HTR-8/SVneo (cell line): ENCODE measurements at places on chromosomes 1 and 21.

GRCh38 chr1:116332451-116332850 is 40.6 kb upstream of the ATP1A1 start:
- no peak for DNase-seq

DNA sequence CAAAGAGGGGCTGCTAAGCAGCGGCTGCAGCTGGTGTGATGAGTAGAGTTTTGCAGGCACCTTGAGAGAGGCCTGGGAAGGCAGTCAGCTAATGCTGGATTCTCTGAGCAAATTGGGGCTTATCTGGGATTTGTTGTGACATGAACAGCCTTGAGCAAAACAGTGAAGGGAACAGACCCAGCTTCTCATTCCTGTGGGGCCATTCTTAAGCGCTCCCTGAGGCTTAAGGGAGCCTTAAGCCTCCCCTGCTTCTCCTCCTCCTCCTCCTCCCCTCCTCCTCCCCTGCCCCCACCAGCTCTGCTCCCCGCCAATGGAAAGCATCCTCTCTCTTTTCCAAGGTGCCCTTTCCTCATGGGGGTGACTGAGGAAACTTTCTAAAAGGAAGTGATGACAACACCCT is 21.3 kb downstream of the HMGCS2 start:
- no peak for DNase-seq

GRCh38 chr1:87730274-87731216 is 401.9 kb downstream of the LMO4 start:
- no peak for DNase-seq

DNA sequence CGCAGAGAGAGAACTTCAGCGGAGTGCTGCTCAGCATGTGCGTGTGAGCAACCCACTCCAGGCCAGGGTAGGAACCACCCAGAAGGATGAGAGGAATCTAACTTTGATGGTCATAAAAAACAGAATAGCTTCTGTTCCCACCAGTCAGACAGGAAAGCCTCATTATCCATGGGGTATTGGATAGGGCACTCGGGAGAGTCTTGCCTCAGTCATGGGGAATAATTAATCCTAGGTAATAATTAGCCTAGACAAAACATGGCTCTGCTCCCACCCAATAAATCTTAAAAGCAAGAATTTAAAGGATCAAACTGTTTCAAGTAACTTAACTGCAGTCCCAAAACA is 35.3 kb downstream of the LDLRAD1 start:
- no peak for DNase-seq

- no peak for DNase-seq
Observed at GRCh38 chr1:85616364-85616705, 35.8 kb downstream of the CCN1 start.

GRCh38 chr1:201648907-201649721 is 110.2 kb downstream of the NAV1 start:
- DNase-seq: no peak

DNA sequence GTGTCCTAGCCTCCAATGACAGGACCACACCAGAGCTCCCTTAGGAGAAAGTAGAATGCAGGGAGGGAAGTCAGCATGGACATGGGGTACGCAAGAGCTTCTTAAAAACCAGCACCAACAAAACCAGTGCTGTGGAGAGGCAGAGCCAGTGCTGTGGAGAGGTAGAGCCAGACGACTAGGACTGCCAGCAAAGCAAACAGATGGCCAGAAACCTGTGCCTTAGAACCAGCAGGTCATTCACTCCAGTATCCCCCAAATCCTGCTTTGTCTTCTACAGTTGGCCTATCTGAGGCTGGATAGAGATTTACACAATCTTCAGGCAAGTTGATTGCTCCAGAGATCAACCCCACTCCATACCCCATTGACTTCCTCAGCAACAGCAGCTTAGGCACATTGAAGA is 459.9 kb upstream of the CAMK1G start:
- no peak for DNase-seq

GRCh38 chr1:155522069-155522468 is 40.5 kb downstream of the ASH1L start:
- DNase-seq: no peak

DNA sequence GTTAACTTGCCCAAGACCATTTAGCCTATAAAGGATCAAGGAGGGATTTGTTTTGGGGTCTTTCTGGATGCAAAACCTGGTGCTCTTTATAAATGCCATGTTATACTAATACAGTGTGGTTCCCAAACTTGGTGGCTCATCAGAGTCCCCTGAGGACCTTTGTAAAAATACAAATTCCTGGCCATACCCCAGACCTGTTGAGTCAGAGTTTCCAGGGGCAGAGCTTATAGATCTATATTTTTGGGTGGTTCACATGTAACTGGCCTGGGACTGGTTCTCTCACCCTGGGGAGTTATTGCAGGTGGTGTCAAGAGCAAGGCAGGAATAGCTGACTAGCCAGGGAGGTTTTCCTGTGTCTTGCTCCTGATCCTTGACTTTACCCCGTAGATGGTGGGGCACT is 136.9 kb upstream of the HNRNPU start:
- no peak for DNase-seq

- DNase-seq: no peak
Observed at GRCh38 chr1:173757666-173758065, 42.9 kb downstream of the KLHL20 start.

DNA sequence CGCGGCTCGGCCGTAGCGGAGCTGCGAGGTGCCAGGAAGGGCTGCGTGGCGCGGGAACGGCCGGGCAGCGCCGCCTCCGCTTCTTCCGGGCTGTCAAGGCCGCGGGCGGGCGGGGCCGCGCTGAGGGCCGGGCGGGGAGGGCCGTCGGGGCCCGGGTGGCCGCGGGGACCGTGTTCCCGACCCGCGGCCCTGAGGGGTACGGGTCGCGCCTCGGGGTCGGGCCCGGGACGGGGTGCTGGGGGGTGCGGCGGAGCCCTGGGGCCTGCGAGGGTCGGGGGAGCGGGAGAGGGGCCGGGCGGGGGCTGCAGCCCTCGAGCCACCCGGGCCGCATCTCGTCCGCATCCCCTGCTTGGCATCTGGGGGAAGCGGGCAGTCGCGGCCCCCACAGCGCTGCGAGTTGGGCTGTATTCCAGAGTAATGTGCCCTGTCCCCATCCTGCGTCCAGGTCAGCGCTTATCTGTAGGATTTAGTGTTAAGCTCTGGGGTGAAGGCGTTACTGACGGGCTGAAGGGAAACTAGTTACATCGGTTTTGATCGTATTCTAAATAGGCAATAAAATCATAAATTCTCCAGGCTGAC is 379 bp downstream of the RER1 start:
- no peak for DNase-seq

DNA sequence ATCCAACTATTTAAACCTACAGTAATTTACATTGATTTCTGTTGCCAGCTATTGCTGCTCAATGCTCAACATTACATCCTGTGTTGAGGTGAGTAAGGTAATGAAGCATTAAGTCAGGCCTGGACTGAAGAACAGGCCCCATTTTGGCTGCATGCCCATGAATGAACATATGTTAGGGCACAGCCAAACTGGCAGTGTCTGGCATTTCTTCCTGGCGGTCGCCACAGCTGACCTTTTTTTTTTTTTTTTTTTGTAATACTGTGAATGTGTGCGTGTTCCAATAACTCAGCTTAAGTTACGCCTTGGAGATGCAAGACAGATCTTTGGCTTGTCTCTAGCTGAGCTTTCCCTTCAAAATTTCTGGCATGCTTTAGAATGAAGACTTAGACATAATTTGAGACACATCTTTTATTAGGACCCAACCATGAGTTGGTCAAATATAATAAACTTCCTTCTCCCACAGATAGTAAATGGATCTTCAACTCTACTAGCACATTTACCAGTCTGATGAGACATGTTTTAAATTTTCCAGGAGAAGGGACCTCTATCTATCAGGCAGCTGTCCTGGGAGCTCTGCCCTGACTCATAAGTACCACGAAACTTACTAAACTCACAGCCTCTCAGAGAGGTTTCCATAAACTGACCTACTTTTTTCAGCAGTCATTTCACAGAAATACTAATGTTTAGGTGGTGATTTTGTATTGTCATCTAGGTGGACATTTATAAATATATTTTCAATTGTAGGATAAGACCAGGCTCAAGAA is 341.1 kb upstream of the RUNX1 start:
- no peak for DNase-seq

- no peak for DNase-seq
Observed at GRCh38 chr21:31772674-31773555, 41.0 kb upstream of the SCAF4 start.

DNA sequence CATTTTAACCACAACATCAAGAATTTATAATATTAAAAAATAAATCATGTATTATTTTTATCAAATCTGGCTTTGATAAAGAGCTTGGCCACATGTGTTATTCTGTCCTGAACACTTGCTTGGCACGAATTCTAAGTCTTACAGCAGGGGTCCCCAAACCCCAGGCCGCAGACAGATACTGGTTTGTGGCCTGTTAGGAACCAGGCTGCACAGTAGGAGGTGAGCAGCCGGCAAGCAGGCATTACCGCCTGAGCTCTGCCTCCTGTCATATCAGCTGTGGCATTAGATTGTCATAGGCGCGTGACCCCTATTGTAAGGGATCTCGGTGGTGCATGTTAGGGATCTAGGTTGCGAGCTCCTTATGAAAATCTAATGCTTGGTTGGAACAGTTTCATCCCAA is 127.6 kb upstream of the IVNS1ABP start:
- DNase-seq: no peak

- no peak for DNase-seq
Observed at GRCh38 chr1:52627028-52627427, 5.9 kb upstream of the SHISAL2A start.

GRCh38 chr1:6959491-6959890 is 174.2 kb downstream of the CAMTA1 start:
- DNase-seq: no peak

DNA sequence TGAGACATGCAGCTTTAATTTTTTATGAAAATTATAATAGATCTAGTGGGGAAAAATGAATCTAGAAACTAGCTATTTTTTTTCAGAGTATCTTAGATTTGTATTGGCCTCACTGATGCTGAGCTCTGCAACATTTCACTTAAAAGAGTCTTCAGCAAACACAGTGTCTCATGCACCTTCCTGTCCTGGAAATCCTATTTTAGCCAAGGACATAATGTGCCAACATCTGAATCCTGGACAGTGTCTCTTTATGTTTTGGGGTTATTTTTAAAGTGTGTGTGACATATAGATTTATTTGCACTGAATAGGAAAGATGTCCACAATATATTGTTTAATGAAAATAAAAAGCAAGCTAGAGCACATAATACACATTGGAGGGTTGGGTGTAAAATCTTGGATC is 199.1 kb upstream of the FMN2 start:
- no peak for DNase-seq

GRCh38 chr1:169307176-169307575 is 60.4 kb downstream of the NME7 start:
- no peak for DNase-seq

DNA sequence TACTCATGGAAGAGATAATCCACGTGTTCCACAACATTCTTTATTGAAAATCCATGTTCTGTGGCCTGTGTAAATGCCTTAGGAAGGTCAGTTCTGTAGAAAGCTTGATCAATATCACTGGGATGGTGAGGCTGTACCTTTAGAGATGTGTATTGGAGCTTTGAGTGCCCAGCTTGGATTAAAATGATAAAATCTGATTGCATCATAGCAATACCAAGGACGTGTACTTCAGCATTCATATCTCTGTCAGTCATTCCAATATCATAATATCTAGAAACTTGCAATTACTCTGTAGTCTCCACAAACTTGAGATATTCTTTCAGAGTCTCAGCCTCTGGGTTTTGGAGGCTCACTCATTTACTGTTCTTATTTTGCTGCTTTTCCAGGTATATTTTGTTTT is 31.6 kb downstream of the IFI44 start:
- DNase-seq: no peak

- DNase-seq: no peak
Observed at GRCh38 chr1:224874775-224875174, 54.7 kb upstream of the DNAH14 start.

- no peak for DNase-seq
Observed at GRCh38 chr1:6825828-6826227, 40.6 kb downstream of the CAMTA1 start.

- DNase-seq: no peak
Observed at GRCh38 chr1:172827301-172827700, 168.4 kb downstream of the FASLG start.

DNA sequence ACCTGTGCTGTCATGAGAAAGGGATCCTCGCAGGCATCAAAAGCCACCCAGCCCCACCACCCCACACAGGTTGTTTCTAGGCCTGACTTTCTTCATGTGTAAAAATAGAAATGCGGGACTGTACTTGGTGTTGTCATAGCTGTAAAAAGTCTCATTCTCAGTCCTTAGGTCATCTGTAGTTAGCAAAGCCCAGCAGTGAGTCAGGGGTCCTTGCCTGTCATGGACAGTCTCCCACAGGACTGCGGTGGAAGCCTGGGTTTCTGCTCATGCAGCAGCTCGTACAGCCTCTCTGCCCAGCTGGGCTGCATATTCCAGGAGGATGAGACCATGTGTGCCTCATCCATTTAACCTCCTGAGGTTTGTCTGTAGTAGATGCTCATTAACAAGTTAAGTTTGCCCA is 58.2 kb downstream of the MRPS6 start:
- no peak for DNase-seq

DNA sequence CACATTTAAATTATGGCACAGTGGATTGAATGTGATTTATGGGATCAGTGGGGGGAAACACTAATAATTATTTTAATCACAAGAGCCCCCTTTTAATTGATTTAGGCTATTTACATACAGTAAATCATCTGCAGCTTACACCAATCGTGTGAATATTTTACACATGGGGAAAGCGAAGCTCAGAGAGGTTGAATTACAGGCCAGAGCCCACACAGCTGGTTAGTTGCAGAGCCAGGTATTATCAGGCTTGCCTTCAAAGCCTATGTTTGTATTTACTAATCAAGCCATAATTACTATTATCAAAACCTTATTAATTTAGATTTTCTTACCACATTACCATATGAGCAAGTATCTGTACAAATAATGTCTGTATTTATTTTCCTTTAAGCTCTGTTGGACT is 749 bp downstream of the SDCCAG8 start:
- DNase-seq: no peak

DNA sequence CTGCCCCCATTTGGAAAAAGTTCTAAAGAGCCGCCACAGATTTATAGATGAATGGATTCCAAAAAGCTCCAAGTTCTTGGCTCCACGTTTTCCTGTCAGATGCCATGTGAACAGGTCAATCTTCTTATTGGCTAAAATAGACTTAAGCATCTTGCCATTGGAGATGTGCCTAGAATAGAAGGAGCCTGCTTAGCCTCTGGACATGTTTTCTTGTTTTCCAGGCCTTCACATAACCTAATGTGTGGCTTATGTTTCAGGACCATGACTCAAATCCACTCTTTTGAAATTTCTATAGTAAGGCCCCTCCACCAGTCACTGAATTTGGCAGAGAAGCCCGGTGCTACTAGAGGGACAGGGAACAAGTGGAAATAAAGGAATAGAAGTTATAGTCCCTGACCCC is 31.5 kb downstream of the PHC2 start:
- no peak for DNase-seq

GRCh38 chr1:214583113-214583512 is 19.9 kb upstream of the CENPF start:
- no peak for DNase-seq

GRCh38 chr1:184892116-184892515 is 82.2 kb downstream of the NIBAN1 start:
- DNase-seq: no peak

- DNase-seq: no peak
Observed at GRCh38 chr21:40454057-40454456, 392.9 kb downstream of the DSCAM start.
